T-cell (primary cell): ENCODE measurements at places on chromosomes 13 and 19. TPM values are rescaled to one million over a fixed set of nuclear protein-coding genes. Genes with fewer than 3 reads are reported as not detected.

The HSPB6 gene
- not detected for total RNA-seq

The ZNF763 gene
- 10.3 TPM for total RNA-seq

The EFNA2 gene
- 0.38 TPM for total RNA-seq

The CERS4 gene
- 29.0 TPM for total RNA-seq

The GNG8 gene
- 7.9 TPM for total RNA-seq

The PRTN3 gene
- total RNA-seq, result not detected

The FFAR1 gene
- total RNA-seq, result not detected

The CBARP gene
- total RNA-seq, result 0.36 TPM

The ZNF790 gene
- total RNA-seq, result 4.7 TPM

The FCHO1 gene
- total RNA-seq, result 118 TPM

The ZNF709 gene
- 3.9 TPM for total RNA-seq

The CRX gene
- total RNA-seq, result not detected

The RNF225 gene
- total RNA-seq, result not detected

The GEMIN7 gene
- 22.9 TPM for total RNA-seq

The DIRAS1 gene
- total RNA-seq, result 0.60 TPM

The KLK1 gene
- 0.96 TPM for total RNA-seq

The WDR87 gene
- total RNA-seq, result not detected
